NT2/D1 (cell line): ENCODE measurements at places on chromosomes 13 and 19.

DNA sequence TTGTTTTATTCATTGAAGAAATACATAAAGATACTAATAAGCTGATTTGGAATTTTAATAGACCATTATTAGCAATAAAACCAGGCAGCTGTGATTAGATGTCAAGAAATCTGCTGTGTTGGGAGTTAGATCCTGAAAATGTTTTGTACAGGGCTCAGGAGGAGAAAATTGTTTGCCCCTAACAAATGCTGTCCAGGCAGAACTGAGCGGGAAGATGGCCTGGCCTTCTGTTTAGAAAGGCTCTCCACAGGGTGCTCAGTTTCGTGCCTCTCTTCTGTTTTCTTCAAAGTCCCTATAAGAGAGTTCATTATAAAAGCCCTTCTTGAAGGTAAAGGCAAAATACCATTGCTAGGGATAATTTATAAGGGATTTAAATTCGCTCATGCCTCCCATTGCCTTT lies 64.1 kb downstream of the ERCC5 start:
- DNase-seq: no peak

DNA sequence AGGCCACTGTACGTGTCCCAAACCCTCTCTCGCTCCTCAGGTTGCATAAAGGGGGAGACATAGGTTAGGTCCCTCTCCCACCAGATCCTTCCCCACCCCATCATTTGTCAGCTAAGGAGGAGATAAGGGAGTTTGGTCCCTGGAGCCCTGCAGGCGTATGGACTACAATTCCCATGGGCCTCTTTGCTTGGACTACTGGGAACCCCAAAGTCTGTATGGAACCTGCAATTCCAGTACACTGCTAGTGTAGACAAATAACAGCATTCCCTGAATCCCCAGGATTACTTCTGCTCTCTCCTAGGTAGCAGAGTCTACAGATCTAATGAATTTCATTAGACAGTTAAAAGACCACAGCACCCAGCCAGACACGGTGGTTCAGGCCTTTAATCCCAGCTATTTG lies 16.0 kb upstream of the HSD17B14 start:
- no peak for DNase-seq

DNA sequence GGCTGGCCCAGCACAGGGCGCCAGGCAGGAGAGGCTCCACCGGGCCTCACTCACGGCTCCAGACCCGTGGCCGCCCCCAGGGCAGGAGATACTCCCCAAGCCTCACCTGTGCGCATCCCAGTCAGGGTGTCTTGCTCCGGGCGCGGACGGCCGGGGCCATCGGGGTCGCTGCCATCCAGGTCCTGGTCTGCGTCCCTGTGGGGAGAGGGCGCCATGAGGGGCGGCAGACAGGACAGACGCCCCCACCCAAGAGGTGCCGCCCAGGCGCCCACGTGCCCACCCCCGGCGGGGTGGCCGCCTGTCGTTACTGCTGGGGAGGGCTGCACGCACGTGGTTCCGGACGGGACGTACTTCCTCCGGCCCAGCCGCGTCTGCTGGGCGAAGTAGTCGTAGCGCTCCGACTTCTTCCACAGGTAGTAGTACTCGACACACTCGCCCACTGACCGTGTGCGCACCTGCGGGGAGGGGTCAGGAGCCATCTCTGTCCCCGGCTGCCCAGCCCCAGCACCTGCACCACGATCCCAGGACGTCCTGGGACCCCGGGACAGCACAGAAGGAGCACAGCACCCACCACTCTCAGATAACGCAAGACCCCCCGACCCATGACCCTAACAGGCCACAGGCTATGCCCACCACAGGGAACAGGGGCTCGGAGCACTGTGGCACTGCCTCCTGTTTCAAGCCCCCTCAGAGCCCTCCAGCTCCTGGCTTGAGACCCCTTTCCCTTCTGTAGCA lies 17.4 kb upstream of the PLPP2 start:
- no peak for DNase-seq

- DNase-seq: no peak
These were observed 6.1 kb downstream of the SACS start for GRCh38 chr13:23427342-23427843.

DNA sequence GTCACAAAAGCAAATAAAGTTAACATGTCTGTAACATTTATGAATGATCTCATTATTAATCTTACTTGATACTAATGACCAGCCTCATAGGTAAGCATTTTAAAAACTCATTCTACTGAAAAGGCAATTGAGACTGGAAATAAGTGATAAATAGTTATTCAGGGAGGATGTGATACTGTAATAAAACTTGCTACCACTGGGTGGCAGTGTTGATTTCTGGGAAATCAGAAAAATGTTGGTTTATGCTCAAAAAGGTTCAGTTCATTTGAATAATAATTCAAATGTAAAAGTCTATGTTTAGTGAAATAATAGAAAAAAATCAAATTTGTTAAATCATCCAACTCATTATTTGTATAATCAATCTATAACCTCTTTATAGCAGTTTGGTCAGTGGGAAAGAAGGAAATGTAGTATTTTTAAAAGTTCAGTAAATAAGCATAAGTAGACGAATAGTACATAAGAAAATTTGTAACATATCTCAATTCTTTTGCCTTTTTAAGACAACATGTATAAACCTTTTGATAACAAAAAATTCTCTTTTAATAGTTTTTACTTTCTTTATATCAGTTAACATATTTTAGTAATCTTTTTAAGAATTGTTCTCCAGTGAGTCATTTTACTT lies 9.6 kb downstream of the ABHD13 start:
- DNase-seq: no peak

DNA sequence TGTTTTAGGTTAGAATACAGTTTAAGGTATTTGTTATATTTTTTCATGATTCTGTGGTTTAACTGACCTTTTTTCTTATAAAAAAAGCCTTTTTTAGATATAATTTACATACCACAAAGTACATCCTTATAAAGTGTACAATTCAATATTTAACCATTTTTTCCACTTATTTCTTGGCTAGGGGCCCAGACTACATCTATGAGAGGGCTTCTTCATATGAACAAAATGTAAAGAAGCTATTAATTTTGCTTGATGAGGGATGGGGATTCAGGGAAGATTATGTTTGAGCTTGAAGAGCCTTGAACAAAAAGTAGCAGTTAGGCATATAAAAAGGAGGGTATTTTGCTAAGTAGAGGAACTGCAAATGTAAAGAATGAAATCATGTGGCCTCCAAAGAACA lies 2.2 kb downstream of the CCDC122 start:
- no peak for DNase-seq

- no peak for DNase-seq
These were observed 180.1 kb downstream of the POSTN start for GRCh38 chr13:37418490-37418889.

DNA sequence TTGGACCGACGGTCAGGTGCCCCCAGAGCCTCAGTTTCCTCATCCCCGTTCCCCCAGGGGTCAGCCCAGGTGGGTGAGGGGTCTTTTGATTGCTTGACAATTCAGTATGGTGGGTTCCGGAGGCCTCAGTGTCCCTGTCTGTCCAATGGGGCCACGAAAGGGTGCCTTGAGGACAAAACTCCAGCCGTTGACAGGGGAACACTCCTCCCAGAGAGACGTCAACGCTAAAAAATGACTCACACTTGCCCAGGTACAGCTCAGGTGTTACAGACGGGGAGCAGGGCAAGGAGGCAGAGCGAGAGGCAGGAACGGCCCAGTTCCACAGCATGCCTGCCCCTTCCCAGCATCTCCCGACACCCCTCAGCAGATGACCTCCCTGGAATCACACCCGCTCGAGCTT lies 1.8 kb downstream of the TNFAIP8L1 start:
- DNase-seq: no peak

GRCh38 chr19:42199440-42200115 lies 17.9 kb downstream of the DEDD2 start:
- DNase-seq: no peak
